ENCODE measurements at places on chromosomes 2 and 18. TPM values are rescaled to one million over a fixed set of nuclear protein-coding genes. Genes with fewer than 3 reads are reported as not detected.

Gene APCDD1
- 2.0 TPM for total RNA-seq

Gene GPR75
- total RNA-seq: 3.5 TPM

Gene SIX2
- total RNA-seq: 2.0 TPM

Gene CHMP1B
- 76.2 TPM for total RNA-seq

Gene IL1F10
- total RNA-seq: not detected

Gene GALR1
- not detected for total RNA-seq

Gene SPEG
- total RNA-seq: 40.8 TPM

Gene GRHL1
- 8.2 TPM for total RNA-seq

Gene GREB1
- total RNA-seq: under 0.01 TPM

Gene GIGYF2
- total RNA-seq: 41.2 TPM

Gene SCN9A
- total RNA-seq: 0.11 TPM

Gene FKBP1B
- 41.6 TPM for total RNA-seq

Gene NT5C1B
- not detected for total RNA-seq

Gene PDE11A
- under 0.01 TPM for total RNA-seq

Gene TMEM247
- not detected for total RNA-seq

Gene DTNA
- total RNA-seq: 0.39 TPM

Gene GAD1
- 4.3 TPM for total RNA-seq

Gene ANKRD23
- total RNA-seq: 2.4 TPM

Gene SERPINB3
- total RNA-seq: not detected

Gene PKDCC
- total RNA-seq: 1.1 TPM

Gene PPP4R1
- total RNA-seq: 146 TPM

Gene ZNG1B
- 20.4 TPM for total RNA-seq

Gene MRPL44
- 26.7 TPM for total RNA-seq

Gene STPG4
- 1.2 TPM for total RNA-seq

Gene EFR3B
- total RNA-seq: 0.39 TPM

Gene BIN1
- total RNA-seq: 7.9 TPM

Gene PDE1A
- total RNA-seq: 0.39 TPM

Gene DSC2
- 69.5 TPM for total RNA-seq

Gene ELAC1
- 8.6 TPM for total RNA-seq

Gene ABCG8
- not detected for total RNA-seq

Gene HOXD10
- total RNA-seq: not detected

Gene SERPINB4
- total RNA-seq: not detected

Gene KLHL29
- 14.1 TPM for total RNA-seq

Gene METAP1D
- 2.1 TPM for total RNA-seq

Data from placental epithelial cell (primary cell).